ENCODE measurements at places on chromosomes 1 and 21.

DNA sequence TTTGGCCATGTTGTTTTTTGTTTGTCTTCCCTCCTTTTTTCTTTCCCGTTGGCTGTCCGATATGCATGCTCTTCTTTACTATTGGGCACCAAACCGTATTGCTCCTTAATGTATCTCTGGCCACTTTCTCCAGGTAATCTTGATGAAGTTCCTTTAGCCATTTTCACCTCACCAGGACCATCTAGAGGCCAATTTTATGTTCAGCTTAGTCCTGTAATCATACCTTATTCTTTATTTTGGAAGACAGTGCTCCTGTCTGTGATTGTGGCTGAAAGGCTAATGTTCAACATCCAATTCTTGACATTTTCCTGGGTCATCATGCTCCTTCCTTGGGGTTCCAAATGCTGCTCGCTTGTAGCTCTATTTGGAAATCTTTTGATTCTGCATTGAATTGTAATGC, 169.5 kb downstream of the S1PR1 start:
- no peak for DNase-seq

DNA sequence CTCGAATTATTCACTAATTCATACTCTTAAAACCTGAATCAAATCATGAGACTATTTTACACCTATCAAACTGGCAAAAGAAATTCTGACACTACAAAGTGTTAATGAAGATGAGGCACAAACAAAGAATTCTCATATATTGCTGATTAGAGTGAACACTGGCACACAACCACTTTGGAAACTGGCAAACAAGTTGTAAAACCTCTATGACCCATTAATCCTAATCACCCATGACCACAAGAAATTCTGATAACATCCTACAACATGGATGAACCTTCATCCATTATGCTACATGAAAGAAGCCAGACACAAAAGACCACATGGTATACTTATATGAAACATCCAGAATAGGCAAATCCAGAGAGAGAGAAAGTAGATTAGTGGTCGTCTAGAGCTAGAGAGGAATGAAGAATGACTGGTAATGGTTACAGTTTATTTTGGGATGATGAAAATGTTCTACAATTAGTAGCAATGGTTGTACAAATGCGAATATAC, 8.5 kb downstream of the GPBP1L1 start:
- no peak for DNase-seq

DNA sequence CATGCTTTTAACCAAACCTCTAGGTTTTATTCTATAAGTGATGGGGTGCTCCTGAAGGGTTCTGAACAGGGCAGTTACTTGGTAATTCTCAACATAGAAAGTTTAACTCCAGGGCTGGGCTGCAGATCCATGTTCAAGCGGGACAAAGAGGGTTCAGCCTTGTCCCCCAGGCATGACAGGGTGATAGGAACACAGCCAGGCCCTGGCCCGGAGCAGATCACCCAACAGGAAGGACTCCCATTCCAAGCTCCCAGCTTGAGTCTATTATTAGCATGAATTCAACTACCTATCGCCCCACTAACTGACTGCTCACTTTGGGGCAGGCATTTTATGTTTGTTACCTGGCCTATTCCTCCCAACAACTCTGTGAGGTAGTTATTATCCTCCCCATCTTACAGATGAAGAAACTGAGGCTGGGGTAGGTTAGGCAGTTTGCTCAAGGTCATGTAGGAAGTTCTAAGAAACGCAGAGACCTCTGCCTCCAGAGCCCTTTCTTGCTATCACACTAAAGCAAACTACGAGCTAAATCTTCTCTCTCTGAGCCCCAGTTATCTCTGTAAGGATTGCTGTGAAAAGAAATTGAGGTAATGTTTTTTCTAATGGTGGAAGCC, 14.5 kb downstream of the ASAP3 start:
- no peak for DNase-seq

GRCh38 chr1:6770751-6771440, 14.4 kb upstream of the CAMTA1 start:
- DNase-seq, result no peak

- no peak for DNase-seq
Observed at GRCh38 chr1:211870156-211870555, 39.6 kb upstream of the LPGAT1 start.

GRCh38 chr1:230797376-230797920, 50.3 kb downstream of the CAPN9 start:
- no peak for DNase-seq

GRCh38 chr1:63877816-63878215, 104.0 kb downstream of the ROR1 start:
- DNase-seq, result no peak

DNA sequence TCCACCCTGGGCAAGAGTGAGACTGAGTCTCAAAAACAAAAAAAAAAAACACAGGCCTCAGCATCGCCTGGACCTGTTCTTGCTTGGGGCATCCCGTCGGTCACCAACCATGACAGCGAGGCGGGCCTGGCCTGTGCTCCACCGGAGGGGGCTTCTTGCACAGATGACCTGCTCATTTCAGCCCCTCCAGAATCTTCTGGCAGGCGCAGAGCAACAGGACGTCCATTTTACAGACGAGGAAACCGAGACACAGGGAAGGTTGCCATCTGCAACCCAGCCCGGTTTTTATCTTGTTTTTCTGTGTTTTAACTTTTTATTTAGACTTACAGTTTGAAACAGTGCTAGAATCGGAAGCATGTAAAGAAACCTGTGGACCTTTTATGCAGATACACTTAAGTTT, 918 bp downstream of the CSTB start:
- no peak for DNase-seq

- no peak for DNase-seq
Observed at GRCh38 chr1:67558449-67559193, 126.4 kb upstream of the GADD45A start.

DNA sequence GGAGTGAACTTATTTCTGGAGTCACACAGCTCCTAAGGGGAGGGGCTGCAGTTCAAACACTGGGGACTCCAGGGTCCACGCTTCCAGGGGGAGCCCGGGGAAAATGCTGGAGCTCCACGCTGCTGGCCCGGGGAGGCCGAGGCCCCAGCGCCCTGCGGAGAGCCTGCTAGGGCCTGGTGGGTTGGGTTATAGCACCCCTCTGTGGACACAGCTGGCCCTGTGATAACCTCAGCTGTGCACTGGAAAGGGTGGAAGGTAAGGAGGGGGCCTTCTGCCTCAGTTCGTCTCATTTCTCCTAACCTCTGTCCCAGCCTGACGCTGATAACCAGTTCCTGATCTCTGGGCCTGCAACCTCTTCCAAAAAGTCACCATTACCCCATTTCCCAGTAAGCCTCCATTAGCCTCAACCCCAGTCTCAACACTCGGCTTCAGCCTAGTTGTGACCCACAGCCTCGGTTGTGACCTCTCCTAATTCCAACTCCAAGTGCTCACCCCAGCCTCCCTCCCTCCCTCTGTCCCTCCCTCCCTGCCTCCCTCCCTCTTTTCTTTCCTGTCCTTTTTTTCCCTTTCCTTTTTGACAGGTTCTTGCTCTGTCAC, 7.1 kb downstream of the NBL1 start:
- DNase-seq, result peak; percentile 55

DNA sequence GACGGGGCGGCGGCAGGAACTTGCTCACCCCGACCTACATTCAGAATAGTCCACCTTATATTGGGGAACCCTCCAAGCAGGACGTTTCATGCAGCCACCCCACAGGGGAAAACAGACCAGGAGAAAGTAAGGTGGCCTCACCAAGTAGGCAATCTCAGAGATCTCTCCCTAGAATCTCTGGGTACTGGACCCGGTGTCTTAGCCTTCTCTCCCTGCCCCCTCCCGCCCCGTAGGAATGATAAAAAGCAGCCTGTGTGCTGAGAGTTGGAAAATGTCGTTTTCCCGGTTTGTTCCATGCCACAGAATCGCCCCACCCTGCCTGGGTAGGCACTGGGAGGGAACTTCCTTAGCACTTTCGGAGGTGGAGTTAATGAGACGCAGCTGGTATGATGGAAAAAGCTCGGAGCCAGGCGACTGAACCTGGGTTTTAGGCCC, 789 bp upstream of the PTPN14 start:
- no peak for DNase-seq

DNA sequence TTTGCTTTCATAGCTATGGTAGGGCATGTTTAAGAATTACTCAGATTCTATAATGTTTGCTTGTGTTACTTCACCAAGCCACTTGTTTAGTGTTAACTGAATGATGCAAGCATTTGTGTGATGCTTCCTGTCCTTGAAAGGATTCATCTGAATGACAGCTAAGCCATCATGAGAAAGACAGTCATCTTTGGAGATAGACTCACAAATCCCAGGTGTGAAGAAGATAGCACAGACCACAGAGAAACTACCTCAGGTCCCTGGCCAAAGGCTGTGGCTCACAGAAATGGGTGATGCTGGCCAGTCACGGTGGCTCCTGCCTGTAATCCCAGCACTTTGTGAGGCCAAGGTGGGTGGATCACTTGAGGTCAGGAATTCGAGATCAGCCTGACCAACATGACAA, 321.4 kb downstream of the DPYD start:
- DNase-seq, result no peak

DNA sequence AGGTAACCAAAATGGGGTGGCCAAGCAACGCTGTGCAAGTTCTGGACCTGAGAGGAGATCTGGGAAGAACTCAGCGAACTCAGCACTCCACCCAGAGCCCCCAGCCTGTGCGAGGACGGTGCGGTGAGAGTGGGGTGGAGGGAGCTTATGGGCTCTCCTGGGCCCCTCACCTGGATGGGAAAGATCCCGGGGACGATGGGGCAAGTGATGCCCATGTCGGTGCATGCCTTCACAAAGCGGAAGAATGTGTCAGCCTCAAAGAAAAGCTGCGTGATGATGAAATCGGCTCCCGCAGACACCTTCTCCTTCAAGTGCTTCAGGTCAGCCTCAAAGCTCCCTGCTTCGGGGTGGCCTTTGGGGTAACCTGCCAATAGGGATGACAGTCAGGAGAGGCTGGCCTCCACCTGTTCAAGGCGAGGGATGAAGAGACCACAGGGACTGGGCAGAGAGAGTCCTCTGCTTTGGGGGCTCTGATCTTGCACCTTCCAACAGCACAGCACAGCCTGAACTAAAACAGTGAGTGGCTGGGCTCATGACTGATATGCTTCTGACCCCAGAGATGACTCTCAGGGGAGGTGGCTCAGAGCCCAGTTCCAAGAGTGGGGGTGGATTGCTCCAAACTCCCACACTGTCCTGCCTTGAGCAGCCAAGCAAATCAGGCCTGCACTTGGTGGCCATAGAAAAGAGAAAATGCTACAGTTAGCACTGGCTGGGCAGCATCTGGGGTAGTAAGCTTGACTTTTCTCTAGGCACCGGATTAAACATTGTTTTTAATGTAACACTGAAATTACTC, 9.5 kb downstream of the MTHFR start:
- DNase-seq, result no peak

DNA sequence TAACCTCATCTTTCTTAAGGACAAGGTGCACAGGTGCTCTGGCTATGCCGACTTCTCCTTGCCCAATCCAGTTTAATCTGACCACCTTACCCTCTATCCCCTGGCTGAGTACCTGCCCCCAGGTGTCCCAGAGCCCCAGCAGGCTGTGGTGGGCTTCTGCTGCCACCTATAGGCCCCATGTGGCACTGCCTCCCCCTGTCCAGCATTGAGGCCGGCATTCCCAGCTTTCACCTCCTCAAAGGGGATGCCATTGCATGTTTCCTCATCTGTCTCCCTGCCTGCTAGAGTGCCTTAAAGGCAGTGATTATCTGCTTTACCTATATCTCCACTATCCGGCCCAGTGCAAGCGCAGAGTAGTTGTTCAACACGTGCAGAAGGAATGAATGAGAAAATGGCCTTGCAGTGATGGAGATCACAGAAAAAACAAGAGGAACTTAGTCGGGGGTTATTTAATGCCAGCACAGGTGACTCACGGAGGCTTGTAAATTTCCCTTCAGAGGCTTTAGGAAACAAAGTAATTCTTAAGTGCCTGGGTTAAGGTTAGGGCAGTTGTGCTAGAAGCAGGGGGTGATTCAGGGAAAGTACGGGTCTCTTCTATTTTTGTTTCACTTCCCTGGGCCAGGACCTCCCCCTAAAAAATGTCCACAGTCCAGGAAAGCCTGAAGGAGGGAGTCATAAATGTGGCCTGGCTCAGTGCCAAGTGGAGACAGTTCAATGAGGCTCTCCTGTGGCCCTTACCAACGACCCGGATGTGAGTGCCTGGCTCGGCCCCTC, 131.8 kb upstream of the NGF start:
- peak; percentile 58 for DNase-seq

GRCh38 chr1:193190096-193190744, 3.8 kb upstream of the B3GALT2 start:
- DNase-seq, result no peak

GRCh38 chr1:63276624-63277023, 45.7 kb upstream of the FOXD3 start:
- no peak for DNase-seq

DNA sequence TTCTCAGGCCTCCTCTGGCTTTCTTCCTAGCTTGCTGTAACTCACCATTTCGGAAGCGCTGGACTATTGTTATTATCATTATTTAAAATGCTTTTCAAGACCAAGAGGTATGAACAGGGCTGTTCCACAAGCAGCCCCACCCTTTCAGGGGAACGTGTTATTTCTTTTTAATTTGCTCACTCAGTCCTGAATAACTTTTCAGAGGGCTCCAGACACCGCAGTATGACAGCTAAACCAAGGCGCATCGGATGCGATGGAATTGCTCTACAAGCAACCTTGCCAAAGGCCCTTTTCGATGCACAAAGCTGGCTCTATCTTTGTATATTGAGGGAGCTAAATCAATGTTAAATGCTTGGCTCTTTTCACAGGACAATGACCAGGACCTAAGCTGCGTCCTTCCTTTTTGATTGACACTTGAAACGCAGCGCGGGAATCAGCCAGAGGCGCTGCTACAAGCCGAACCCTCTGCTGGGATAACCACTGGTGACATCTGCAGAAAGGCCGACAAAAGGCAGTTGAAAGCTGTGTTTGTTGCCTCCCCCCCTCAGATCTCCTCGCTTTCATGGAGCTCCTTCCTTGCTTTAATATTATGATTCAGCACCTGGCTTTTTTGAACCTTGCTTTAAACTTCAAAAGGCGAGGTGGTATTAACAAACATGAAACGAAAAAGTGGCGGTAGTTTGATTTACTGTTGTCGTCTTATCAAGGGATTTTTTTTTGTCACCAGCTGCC, 204.7 kb upstream of the PROX1 start:
- DNase-seq, result no peak

DNA sequence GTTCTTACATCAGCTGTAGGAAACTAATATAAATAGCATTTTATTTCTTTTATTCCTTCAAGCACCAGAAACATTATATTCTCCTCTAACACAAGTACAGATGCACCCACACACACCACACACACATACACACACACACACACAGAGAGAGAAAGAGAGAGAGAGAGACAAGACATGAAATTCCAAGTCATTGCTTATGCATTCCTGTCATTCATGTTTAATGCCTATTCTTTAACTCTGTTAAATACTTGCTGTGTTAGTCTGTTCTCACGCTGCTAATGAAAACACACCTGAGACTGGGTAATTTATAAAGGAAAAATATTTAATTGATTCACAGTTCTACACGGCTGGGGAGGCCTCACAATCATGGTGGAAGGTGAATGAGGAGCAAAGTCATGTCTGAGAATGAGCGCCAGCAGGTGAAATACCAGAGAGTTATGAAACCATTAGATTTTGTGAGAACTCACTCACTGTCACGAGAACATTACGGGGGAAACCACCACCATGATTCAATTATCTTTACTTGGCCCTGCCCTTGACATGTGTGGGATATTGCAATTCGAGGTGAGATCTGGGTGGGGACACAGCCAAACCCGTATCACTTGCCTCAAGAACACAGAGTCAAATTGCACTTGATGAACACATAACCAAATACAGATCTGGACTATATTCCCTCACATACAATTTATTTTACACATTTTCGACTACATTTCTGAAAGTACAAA, 1058.1 kb upstream of the TMPRSS15 start:
- no peak for DNase-seq

All from activated T-cell treated with anti-CD3 and anti-CD28 coated beads, Interleukin-2, amount 50 U/mL, for 48 hours (primary cell).